ENCODE measurements at places on chromosomes 2 and 18. TPM values are rescaled to one million over a fixed set of nuclear protein-coding genes. Genes with fewer than 3 reads are reported as not detected.

DNA sequence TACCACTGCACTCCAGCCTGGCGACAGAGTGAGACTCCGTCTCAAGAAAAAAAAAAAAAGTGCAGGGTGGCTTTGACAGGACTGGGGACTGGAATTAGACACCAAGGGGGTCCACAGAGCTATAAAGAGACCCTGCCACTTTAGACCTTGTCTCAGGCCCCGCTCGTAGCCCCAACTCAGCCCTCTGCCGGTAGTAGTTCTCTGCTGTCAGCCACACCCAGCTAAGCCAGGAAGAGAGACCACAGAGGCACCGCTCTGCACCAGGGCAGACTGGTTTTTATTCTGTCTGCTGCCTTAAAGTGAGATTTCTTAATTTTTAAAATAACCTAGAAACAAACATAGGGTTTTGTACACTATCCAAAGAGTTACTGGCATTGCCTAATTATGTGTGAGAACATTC, 66.0 kb downstream of the STEAP3 start:
- no peak for DNase-seq

Gene OTOF
- total RNA-seq: 1.6 TPM

DNA sequence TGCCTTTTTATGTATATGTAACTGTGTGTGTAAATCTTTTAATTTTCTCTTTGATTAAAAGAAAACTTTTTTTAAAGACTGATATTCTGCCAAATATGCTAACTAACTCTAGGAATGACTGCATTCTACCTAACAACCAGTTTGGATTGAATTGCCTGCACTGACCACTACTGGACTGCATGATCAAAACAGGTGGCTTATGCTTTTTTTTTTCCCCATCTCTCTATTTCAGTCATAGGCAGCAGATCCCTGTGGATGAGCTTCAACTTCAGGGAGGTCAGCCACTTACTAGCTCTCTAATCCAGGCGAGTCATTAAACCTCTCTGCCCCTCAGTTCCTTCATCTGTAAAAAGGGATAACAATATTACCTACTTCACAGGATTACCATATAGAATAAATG, 138.6 kb upstream of the SERTAD2 start:
- no peak for DNase-seq

DNA sequence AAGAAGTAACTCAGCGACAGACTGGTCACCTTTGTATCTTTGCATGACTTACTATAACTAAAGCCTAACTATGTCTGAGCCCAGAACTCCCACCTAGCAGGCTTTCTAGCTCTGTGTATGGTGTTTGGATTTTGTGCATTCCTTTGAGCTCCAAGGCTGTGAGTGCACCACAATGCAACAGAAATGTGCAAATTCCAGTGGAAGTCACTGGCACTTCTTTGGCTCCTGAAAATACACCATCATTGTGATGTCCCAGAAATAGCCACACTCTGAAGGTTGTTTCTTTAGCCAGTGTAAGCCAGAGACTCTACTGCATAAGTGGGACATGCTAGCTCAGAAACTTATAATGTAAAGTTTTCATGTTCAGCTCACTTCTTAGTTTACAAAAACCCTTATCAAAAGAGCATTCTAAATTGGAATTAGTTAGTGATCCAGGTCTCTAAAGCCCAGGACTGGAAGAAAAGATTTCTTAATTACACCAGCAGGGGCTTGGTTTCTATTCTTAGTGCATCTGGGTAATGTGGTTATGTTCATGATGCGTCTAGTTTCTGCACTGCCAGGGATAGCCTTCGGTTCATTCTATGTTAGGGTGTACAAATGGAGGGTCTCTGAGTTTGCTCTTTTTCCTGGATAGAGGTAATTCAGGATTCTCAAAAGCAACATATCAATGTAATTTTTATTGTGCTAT, 1239.5 kb upstream of the ZEB2 start:
- DNase-seq: no peak

Gene FAP
- not detected for total RNA-seq

Gene VAPA
- 209 TPM for total RNA-seq

Gene AMER3
- total RNA-seq: not detected

- no peak for DNase-seq
Measured at GRCh38 chr2:141498561-141498960, 632.3 kb downstream of the LRP1B start.

- DNase-seq: no peak
Measured at GRCh38 chr18:46789088-46789487, 32.2 kb upstream of the ST8SIA5 start.

GRCh38 chr18:41681138-41681880, 273.7 kb upstream of the PIK3C3 start:
- no peak for DNase-seq

Gene RGPD4
- not detected for total RNA-seq

GRCh38 chr2:9260464-9260918, 53.9 kb downstream of the ASAP2 start:
- no peak for DNase-seq

Gene MRO
- not detected for total RNA-seq

Gene PKDCC
- not detected for total RNA-seq

Gene OR6B3
- not detected for total RNA-seq

GRCh38 chr2:48900321-48901014, 144.9 kb upstream of the LHCGR start:
- DNase-seq: no peak

Gene CNRIP1
- not detected for total RNA-seq

Gene MAP3K20
- total RNA-seq: 10.1 TPM

DNA sequence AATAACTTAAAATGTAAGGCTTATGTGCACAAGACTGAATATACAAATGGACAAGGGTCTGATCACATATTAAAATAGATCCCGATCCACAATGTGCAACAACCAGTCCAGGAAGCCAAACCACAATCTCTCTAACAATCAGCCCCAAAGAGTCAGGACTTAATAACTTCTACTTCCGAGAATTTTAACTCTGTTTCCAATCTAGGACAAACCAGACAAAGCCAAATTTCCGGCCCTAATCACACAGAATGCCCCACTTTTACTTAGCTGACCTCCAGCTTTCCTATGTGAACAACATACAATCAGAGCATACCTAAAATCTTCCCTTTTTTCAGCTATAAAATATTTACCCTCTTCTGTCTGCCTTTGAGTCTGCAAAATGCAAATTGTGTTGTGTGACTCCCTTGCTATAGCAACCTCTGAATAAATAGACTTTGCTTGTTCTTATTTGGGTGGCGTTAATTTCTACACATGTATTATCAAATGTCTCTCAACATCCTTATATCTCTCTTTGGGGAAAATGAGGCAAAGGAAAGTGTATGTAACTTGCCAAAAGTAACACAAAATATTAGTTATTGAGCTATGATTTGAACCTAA, 381.9 kb upstream of the MC4R start:
- DNase-seq: no peak

DNA sequence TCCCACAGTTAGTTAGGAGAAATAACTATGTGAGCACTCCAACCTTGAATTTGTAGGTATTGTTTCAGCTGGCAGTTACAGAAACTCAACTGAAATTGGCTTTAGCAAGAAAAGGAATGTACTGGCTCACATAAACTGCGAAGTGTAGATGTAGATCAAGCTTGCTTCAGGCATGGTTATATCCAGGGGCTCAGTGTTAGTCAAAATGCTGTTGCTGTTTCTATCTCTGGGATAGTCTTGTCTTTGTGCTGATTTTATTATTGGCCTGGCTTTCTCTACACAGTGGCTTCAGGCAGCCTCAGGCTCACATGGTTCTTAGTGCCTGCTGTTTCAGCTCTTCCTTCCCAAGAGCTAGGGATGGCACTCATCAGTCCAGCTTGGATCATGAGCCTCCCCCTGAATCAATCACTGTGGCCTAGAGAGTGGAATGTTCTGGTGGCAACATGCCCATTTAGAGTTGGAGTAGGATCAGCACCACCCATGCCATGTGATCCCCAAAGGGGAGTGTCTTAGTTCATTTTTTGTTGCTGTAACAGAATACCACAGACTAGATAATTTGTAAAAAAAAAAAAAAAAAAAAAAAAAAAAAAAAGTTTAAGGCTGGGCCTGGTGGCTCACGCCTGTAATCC, 69.1 kb upstream of the FOXI3 start:
- DNase-seq: no peak

DNA sequence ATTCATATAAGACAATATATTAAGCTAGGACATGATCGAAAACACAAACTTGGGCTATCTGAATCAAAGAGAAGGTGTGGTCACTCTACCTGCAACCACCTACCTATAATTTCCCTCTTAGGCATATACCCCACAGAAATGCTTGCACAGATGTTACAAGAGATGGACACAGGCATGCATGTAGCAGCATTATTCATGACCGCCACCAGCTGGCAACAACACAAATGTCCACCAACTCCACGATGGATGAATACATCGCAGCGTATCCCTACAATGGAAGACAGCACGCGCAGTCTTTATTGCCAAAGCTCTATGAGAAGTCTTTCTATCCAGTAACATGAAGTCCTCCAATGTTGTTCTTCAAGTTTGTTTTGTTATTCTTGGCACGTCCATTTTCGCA, 90.8 kb downstream of the ARL4C start:
- no peak for DNase-seq

Gene ANTXR1
- not detected for total RNA-seq

DNA sequence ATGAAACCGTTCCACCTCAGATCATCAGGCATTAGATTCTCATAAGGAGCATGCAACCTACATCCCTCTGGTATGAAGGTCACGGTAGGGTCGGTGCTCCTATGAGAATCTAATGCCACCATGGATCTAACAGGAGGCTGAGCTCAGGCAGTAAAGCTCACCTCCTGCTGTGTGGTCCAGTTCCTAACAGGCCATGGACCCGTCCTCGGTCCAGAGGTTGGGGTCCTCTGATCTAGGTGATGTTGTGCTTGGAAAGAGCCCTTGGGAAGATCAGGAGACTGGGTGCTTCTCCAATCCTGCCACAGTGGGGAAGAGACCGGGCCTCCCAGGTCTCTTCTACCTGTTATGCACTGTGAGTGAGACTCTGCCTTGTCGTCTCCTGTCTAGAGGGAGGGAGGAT, 104.6 kb downstream of the ACKR3 start:
- DNase-seq: no peak

- DNase-seq: no peak
Measured at GRCh38 chr2:42361728-42362283, 789 bp upstream of the COX7A2L start.

- DNase-seq: no peak
Measured at GRCh38 chr2:30758191-30758651, 49.0 kb downstream of the CAPN13 start.

Gene IL1RL1
- 1.6 TPM for total RNA-seq

Gene ITGB6
- total RNA-seq: not detected

Gene VIT
- not detected for total RNA-seq

GRCh38 chr2:171318463-171318934, 115.3 kb downstream of the METTL8 start:
- peak; percentile 21 for DNase-seq
